ENCODE measurements at places on chromosomes 5 and 9. TPM values are rescaled to one million over a fixed set of nuclear protein-coding genes. Genes with fewer than 3 reads are reported as not detected.

DNA sequence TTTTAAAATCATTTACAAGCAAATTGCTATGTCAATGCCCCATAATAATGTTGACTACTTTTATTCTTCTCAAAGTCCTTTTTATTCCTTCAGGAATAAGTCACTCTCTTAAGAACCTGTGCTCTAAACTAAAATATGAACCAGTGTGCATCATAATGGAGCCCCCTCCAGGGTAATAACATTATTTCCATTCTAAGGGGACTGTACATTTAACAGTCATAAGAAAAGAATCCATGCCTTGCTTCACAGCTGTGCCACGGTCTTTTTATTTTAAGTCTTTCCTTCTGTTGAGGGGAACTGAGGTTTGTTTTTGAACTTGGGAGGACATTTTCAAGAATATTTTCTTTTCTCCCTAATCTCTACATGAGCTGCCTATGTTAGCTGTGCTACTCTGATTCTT, 297.6 kb downstream of the MAN2A1 start:
- DNase-seq: no peak

The PCDHB13 gene
- 5.9 TPM for total RNA-seq

DNA sequence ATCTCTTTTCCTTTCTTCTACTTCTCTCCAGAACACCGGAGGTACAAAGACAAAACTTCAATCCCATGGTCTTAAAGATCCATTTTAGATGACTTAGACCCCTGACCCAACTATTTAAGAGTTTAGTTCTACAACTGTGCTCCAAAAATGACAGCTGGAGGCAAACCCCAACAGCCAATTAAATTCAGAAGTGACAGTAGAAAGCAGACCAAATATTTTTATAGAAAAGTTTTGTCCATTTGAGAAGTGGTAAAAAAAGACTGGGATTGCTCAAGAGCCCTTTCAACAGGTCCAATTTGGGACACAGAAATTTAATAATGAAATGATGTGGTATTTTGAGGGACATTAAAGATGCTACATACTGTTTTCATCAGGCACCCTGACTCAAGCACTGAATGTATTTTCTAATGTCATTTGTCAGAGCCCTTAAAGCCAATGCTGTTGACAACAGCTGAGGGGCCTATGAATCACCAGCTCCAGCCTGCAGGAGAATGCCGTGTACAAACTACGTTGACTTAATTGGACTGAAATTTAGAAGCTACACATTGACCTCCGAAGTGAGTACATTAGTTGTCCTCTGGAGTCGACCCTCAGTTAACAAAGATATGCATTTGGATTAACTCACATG, 147.5 kb upstream of the PIK3R1 start:
- DNase-seq: no peak

GRCh38 chr5:142784401-142784955, 14.3 kb downstream of the ARHGAP26 start:
- DNase-seq: no peak

All from urinary bladder (tissue), 4 donors.